ENCODE measurements at places on chromosomes 2 and 18.
A peak's percentile ranks its signal among the peaks of the same experiment; 100 is the strongest.

GRCh38 chr2:226475650-226476049 lies 324.0 kb downstream of the IRS1 start:
- DNase-seq, result no peak

- DNase-seq, result no peak
Measured at GRCh38 chr18:31744321-31745067, 16.2 kb downstream of the SLC25A52 start.

DNA sequence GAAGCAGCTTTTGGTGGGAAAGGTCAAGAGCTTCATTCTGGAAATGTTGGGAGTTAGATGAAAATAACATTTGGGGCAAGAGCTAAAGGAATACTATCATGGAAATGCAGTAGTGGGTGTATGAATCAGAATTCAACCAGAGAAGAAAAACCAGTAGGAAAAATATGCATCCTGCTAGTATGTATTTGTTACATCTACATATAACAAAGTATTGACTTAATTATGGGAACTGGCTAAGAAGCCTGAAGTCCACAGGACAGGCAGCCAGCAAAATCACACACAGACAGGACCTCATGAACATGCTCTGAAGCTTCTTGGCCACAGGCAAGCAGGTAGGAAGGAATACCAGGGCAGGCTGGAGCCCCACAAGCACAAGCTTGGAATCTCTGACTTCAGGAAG lies 185.8 kb downstream of the FBXO15 start:
- DNase-seq, result no peak

GRCh38 chr2:236646441-236646840 lies 76.8 kb downstream of the ACKR3 start:
- DNase-seq, result no peak

- DNase-seq, result peak; percentile 94
Measured at GRCh38 chr18:34158881-34159690, 65.6 kb downstream of the NOL4 start.

DNA sequence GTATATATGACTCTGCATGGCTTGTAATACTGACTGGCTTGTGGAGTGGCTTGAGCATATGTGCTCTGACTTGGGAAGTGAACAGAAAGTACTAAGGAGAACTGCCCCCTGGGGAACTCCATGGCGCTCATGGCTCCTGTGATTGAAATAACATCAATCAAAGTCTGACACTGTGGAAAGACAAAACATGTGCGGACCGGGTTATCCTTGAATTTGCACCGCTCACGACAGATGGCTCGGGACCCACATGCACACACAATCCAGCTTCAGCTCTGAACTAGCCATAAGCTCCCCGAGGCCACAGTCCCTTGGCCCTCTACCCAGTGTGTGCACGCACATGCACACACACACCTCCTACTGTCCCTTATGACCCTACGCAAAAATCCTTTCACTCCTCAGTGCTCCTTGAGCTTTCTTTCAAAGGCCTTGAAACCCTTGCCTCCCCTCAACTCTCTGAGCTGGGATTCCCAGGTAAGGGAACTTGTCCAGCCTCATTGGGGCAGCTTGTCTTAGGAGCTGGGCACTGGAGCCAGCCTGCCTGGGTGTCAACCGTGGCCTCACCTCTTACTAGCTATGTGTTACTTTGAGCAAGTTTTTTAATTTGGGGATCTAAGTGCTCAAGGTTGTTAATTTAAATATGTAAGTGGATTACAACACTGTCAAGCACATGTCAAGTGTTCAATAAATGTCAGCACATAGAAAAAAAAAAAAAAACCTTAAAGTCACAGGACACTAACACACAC lies 43.6 kb downstream of the MRPS5 start:
- no peak for DNase-seq

GRCh38 chr2:233404222-233404621 lies 49.9 kb downstream of the DGKD start:
- DNase-seq, result no peak

DNA sequence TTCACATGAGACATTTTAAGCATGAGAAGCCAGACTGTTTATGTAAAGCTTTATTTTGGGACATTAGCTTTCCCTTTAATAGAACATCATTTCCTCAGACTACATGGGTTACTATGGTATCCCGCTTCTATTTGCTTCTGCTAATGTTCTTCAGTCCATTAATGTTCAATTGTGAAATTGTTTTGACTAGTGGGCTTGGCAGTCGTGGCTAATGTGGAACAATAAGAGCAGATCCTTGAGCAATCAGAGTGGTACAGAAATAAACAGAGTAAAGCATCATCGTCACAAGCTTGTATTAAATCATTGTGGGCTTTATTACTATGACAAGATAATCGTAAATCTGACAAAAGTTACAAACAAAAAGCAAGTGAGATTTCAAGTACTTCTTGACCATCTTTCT lies 60.2 kb downstream of the PDE1A start:
- peak; percentile 51 for DNase-seq

DNA sequence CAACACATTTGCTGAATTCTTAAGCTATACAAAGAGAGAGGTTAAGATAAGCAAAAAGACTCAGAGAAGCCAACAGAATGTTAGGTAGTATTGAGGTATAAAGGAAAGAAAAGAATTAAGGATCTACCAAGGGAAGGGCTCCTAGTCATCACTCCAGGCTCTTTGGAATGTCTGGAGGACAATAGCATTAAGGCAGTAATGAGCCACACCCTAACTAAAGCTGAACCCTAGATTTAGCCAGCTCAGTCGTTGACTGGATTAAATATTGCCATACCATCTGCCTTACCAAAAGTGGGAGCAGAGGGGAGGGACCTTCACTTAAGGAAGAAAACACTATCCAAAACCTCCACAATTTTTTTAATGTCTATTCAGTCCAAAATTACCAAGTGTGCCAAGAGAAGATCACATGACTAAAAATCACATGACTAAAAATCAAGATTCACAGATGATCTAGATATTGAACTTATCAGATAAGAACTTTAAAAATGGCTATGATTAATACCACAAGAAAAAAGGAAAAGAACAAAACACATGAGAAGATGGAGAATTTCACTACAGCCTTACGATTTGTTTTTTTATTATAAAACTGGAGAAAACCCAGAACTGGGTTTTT lies 59.7 kb downstream of the EXOC6B start:
- DNase-seq, result no peak

DNA sequence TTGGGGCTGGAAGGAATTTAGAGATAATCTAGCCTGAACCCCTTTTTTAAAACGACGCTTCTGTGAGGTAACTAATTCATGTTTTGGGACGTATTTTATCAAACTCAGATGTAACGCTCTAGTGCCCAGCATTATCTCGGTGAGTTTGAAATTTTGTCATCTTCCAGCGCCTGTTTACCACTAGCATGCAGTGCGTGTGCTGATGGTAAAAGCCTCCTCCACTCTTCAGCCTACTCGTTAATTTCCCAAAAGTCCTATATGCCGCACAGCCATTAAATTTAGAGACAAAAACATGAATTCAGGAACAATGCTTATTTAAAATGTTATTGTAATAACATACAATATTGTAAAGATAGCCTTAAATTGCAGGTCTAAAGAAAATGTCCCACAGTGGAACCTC lies 2.8 kb downstream of the ZCCHC2 start:
- DNase-seq, result no peak

- DNase-seq, result no peak
Measured at GRCh38 chr2:193584522-193584938, 1389.8 kb upstream of the TMEFF2 start.

DNA sequence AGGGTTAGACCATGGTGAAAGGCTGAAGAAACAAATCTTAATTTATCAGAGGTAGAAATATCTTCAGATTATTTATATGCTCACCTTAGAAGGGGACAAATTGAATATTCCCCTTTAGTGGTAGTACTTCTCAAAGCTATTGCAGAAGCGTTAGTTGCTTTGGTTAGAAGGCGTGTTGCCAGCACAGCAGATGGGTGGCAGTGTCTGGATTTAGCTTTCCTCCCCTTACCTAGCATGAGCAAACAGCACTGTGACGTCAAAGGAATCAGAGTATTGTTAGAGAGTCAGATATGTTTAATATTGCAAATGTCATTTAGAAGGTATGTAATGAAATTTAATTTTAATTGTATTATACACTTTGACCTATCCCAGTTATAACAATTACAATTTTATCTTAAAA lies 27.2 kb upstream of the GALR1 start:
- DNase-seq, result no peak

GRCh38 chr2:169069341-169069740 lies at the start of gene DHRS9:
TSS of gene DHRS9 (plus strand) at chr2:169069563. CDS start at chr2:169081582, 12,019 bp downstream.
- no peak for DNase-seq

- no peak for DNase-seq
Measured at GRCh38 chr18:78430131-78430758, 549.4 kb upstream of the SALL3 start.

GRCh38 chr2:113119111-113119510 lies 8.3 kb upstream of the IL1RN start:
- DNase-seq, result no peak

GRCh38 chr2:187594801-187595200 lies 40.6 kb upstream of the TFPI start:
- DNase-seq, result no peak

- DNase-seq, result no peak
Measured at GRCh38 chr2:75800456-75800855, 89.7 kb upstream of the GCFC2 start.

DNA sequence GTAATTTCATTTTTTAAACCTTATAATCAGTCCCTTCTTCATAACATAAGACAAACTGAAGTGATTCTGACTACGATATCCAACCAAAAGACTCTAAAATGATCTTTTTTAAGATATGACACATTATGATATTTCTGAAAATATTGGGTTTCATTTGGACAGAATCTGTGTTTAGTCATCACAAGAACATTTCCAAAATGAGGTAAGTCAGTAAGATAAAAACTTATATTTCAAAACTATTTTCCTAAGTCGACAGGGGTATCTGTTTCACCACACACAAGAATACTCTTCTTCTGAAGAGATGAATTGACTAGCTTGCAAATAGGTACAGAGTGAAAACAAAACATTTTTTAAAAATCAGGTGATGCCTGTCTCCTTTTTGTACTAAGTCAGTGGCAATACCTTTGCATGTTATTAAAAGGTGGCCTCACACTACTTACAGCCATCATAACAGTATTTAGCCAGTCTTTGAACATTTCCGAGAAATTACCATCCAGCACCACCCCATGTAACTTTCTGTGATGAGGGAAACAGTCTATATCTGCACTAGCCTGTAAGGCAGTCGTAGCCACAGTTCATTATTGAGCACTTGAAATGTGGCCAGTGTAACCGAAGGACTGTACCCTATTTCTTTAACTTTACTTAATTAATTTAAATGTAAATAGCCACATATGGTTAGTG lies 13.5 kb downstream of the STK39 start:
- no peak for DNase-seq

GRCh38 chr18:63844254-63844653 lies 43.3 kb upstream of the SERPINB2 start:
- DNase-seq, result peak; percentile 15

DNA sequence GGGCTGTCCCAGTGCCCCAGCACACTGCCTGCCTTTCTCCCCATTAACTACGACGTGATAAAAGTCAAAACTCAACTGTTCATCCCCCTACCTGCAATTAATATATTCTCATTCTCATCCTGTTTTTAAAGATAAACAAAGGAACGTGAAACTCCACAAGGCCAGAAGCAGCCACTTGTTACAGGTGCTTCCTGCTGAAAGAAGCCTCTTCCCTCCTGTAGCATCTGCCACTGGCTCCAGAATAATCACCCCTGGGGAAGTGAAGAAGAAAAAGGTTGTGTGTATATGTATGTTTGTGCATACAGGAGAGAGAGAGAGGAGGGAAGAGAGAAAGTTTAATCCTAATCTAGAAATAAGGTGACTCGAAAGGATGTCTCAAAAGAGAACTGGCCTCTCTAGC lies 27.1 kb downstream of the KIAA2012 start:
- DNase-seq, result no peak

- no peak for DNase-seq
Measured at GRCh38 chr2:238724728-238725127, 123.2 kb upstream of the TWIST2 start.

GRCh38 chr2:19900931-19901441 lies 797 bp downstream of the TTC32 start:
- DNase-seq, result no peak

DNA sequence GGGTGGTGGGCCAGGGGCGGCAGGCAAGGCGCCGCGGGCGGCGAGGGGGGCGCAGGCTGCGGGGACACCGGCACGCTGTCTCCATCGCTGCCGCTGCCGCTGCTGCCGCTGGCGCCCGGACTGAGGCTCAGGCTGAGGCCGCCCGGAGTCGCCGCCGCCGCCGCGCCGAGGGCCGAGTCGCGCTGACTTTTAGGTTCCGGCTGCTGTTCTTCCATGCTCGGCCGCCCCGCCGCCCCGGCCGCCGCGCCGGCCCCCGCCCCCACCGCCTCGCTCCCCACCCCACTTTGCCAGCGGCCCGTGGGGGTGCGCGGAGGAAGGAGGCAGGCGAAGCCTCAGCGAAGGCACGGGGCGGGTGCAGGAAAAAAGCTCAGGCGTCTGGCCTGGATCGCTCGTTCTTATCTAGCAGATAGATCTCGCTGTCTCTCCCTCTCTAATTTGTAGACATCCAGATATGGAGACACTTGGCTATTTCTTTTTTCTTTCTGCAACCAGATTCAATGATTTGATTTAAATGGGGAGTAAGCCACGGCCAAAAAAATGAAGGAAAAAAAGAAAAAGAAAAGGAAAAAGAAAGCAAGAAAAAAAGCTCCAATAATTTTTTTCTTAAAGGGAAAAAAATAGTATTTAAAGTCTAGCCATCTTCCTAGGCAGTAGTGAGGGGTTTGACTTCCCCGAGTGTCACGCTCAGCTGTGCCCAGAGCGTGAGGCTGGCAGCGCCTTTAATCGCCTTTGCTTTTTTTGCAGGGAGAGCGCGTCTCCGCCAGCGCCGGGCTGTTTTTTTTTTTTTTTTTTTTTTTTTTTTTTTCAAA lies at the start of gene EN1:
TSS of gene EN1 (minus strand) at position 696 of the 809 bp plus-strand sequence. CDS start at position 215, 481 bp downstream.
- DNase-seq, result no peak

DNA sequence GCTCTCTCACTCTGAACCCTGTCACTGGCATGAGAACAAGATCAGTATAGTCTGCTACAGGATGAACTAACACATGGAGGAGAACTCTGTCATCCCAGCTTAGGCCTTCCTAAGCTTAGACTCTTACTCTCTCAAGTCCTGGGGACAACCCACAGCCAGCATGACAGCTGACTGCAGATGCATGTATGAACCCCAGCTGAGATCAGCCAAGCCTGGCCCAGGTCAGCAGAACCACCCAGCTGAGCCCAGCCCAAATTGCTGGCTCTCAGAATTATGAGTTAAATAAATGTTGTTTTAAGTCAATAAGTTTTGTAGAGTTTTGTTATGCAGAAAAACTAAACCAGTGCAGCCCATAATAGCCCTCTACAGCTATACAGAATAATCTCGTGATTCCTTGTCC lies 287.3 kb downstream of the TNS1 start:
- no peak for DNase-seq

DNA sequence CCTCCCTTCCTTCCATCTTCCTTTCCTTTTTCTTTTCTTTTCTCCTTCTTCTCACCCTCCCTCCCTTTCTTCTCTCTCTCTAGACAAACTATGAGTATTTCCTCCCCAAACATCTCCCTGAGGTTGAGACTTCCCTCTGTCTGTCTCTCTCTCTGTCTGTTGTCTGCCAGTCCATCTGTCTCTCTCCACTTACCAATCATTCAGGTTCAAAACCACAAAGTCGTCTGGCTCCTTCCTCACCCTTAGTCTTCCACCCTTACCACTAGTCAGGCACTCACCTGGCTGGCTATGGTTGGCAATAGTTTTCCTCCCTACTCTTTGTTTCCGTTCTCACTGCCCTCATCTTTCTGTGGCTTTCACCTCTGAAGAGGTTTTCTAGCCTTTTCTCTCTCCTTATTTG lies 12.9 kb downstream of the CCL20 start:
- DNase-seq, result no peak

GRCh38 chr2:203401-203800 lies 60.4 kb downstream of the SH3YL1 start:
- DNase-seq, result no peak

All from NCI-H1930 (cell line).